ENCODE measurements at places on chromosomes 12 and 14.

DNA sequence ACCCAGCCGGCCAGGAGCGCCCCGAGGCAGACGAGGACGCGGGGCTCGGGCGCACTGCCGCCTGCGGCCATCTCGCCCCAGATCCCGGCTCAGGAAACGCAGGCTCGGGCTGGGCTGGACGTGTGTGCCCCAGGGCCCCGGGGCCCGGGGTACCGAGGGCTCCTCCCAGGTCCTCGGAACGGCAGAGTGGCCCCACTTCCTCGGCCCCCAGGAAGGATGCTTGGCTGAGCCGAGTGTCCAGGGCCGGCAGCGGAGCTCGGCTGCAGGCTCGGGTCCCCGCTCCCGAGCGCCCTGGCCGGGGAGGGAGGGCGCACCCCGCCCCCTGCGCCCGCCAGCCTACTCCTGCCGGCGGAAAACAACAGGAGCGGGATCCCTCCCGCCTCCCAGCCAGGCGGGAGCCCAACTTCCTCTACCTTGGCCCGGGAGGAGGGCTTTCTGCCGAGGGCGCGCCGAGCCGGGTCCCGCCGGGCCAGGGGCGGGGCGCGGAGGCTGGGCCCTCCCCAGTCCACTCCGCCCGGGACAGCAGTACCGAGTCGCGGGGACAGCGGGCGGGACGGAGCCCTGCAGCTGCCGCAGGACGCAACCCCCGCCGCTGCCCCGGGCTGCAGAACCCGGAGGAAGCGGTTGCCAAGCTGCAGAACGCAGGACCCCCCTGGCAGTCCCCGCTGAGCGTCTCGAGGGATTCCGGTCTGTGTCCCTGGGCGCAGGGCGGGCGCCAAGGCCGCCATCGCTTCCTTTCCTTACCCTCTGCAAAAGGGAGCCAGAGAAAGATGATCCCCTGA is at the start of gene VSIG10:
TSS of gene VSIG10 (minus strand) at position 411 of the 782 bp plus-strand sequence. CDS start at position 71, 340 bp downstream.
- peak; percentile 9 for DNase-seq

DNA sequence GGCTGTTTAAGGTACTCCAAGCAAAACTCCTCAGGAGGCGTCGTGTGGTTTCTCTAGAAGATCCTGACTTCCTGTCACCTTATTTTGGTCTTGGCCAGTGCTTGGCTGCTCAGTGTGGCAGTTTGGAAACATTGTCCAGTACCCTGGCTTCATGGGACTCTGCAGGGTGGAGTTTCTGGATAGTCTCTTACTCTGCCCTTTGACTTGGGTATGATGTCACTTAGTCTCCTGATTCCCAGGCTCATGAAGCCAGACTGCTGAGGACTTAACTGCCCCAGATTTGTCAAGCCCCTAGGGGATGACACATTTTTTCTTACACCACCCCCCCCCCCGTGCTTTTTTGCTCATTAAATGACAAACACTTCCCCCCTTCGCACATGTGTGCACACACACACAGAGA is 82.7 kb downstream of the ADCK1 start:
- no peak for DNase-seq

- DNase-seq = no peak
Measured at GRCh38 chr12:67593041-67593440, 55.5 kb upstream of the DYRK2 start.

GRCh38 chr12:1583421-1584078 is 10.8 kb downstream of the FBXL14 start:
- DNase-seq = peak; percentile 63

DNA sequence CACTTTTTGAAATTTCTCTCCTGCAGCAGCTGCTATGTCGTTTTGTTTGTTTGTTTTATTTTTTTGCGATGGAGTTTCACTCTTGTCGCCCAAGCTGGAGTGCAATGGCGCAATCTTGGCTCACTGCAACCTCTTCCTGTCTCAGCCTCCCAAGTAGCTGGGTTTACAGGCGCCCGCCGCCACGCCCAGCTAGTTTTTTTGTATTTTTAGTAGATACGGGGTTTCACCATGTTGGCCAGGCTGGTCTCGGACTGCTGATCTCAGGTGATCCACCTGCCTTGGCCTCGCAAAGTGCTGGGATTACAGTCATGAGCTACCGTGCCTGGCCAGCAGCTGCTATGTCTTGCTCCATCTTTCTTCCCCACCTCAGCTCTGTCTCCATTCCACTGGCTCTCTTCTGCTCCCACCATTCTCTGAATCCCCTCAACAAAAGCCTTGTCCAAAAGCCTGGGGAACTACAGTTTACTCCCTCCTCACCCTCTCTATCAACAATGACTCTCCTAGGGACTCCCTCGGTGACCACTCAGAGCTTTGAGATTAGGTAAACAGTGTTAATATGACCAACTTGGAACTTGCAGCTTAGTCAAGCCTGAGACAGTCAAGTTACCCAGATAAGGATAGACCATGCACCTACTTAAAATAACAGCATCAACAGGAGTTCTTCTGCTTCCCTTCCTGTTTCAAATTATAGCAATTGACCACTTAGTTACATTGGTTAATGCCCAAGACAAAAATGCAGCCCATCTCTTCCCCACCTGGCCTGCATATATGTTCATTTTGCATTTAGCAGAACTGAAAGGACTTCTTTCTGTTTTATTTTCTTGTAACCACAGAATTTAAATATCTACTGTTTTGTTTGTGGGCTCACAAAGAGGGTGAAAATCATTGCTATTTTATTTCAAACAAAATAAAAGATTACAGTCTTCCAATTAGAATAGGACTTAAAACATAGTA is 189.0 kb upstream of the AMIGO2 start:
- DNase-seq = no peak

DNA sequence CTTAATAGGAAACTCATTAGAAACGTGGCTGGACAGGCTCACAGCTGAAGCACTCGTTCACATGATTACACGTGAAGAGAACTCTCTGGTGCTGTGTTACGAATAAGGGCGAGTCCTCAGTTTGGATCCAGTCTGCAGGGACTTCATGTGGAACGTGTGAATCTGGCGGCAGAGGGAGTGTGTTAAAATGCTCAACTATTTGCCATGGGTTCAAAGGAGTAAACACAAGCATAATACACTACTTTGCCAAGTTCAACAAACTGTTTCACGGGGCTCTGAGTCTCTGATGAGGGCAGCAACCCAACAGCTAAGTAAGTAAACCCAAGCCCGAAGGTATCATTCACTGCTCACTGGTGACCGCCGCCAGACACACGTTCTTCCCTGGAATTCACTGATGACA is 42.4 kb downstream of the NUAK1 start:
- DNase-seq = no peak

GRCh38 chr14:61591862-61592261 is 103.5 kb upstream of the HIF1A start:
- no peak for DNase-seq

GRCh38 chr12:132437252-132437932 is 52.6 kb upstream of the FBRSL1 start:
- no peak for DNase-seq

- no peak for DNase-seq
Measured at GRCh38 chr14:99520571-99521081, 39.4 kb downstream of the CCNK start.

GRCh38 chr12:70268972-70269371 is 25.7 kb downstream of the CNOT2 start:
- DNase-seq = no peak

DNA sequence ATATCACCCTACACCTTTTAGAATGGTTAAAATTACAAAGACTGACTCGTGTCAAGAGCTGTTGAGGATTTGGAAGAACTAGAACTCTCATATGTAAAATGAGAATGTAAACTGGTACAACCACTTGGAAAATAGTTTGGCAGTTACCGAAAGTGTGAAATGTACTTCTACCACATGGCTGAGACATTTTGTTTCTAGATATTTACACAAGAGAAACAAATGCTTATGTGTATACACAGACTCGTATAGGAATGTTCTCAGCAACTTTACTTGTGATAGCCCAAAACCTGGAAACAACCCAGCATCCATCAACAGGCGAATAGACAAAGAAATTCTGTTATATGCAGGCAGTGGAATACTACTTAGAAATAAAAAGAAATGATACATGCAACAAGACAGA is 103.0 kb downstream of the BRMS1L start:
- DNase-seq = no peak

DNA sequence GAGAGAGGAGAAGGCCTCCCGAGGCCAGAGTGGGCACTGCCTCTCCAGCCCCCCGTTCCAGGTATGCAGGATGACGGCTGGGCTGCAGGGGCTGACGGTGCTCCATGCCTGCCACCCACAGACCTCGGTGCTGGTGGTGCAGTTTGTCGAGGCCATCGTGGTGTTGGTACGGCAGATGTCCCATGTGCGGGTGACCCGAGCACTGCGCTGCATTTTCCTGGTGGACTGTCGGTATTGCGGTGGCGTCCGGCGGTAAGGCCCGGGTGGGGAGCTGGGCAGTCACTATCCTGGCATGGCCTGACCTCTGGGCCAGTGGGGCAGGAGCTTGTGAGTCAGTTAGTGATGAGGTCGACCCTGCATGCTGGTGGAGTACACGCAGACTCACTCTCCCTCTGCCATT is 47.4 kb downstream of the TPCN1 start:
- DNase-seq = no peak

GRCh38 chr12:96285158-96285557 is 91.0 kb downstream of the ELK3 start:
- DNase-seq = no peak

DNA sequence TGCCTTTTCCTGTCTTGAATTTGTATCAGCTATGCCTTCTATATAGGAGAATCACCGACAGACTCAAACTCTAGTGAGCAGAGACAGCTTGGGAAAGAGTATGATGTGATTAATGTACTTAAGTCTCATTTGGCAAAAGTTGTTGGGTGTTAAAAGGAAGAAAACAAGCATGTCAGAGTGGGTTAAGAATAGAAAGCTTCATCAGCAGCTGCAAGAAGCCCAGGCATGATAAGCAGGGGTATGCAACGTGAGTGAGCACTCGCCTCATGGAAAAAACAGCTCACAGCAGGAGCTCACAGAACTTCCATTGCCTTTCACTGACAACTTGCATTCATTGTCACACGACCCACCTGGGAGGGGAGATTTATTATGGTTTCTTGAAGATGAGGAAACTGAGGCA is 35.9 kb upstream of the WNK1 start:
- DNase-seq = no peak

- no peak for DNase-seq
Measured at GRCh38 chr12:95603351-95604145, 52.3 kb upstream of the USP44 start.

DNA sequence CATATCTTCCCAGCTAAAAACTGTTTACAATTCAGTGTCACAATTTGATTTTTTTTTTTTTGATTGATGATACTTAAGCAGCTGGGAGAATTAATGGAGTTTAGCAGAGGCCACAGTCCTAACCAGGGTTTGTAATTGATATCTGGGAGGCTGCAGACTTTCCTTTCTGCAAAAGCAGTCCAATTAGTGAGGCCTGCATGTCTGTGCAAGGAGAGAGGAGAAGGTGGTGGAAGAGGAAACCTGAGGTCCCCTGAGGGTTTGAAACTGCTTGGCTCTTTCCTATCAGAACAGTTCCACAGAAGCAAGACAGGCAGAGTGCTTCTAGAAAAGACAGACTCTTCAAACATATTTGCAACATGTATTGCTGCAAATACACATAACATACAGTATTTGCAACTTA is 160.8 kb upstream of the KRR1 start:
- DNase-seq = no peak

GRCh38 chr12:96099421-96099820 is 64.0 kb upstream of the LTA4H start:
- DNase-seq = no peak

DNA sequence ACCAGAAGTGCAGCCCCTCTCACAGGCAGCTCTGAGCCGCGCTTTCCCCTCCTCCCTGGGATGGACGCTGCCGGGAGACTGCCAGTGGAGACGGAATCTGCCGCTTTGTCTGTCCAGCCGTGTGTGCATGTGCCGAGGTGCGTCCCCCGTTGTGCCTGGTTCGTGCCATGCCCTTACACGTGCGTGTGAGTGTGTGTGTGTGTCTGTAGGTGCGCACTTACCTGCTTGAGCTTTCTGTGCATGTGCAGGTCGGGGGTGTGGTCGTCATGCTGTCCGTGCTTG is 12.3 kb upstream of the TAMALIN start:
- no peak for DNase-seq

- no peak for DNase-seq
Measured at GRCh38 chr12:81081726-81082125, 3.8 kb downstream of the ACSS3 start.

DNA sequence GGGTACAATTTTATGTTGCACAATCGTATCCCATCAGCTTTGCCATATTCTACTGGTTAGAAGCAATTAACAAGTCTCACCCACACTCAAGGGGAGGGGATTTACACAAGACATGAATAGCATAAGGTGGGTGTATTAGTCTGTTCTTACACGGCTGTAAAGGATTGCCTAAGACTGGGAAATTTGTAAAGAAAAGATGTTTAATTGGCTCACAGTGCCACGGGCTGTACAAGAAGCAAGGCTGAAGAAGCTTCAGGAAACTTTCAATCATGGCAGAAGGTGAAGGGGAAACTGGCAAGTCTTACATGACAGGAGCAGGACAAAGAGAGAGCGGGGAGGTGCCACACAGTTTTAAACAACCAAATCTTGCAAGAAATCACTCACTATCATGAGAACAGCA is 231.8 kb upstream of the AMIGO2 start:
- no peak for DNase-seq

- no peak for DNase-seq
Measured at GRCh38 chr14:70045844-70046535, 142.8 kb downstream of the SLC8A3 start.

DNA sequence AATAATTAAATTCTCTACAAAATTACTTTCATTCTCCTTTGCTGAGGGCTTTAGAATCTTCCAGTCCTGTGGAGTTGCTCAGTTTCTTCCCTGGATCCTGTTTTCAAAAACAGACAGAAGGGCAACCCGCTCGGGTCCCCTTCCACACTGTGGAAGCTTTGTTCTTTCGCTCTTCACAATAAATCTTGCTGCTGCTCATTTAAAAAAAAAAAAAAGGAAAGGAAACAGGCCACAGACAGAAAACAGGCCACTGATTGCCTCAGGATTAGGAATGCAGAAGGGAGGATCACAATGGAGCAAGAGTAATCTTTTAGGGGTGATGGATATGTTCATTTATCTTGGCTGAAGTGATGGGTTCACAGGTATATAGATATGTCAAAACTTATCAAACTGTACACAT is 29.5 kb upstream of the HIGD1C start:
- no peak for DNase-seq

DNA sequence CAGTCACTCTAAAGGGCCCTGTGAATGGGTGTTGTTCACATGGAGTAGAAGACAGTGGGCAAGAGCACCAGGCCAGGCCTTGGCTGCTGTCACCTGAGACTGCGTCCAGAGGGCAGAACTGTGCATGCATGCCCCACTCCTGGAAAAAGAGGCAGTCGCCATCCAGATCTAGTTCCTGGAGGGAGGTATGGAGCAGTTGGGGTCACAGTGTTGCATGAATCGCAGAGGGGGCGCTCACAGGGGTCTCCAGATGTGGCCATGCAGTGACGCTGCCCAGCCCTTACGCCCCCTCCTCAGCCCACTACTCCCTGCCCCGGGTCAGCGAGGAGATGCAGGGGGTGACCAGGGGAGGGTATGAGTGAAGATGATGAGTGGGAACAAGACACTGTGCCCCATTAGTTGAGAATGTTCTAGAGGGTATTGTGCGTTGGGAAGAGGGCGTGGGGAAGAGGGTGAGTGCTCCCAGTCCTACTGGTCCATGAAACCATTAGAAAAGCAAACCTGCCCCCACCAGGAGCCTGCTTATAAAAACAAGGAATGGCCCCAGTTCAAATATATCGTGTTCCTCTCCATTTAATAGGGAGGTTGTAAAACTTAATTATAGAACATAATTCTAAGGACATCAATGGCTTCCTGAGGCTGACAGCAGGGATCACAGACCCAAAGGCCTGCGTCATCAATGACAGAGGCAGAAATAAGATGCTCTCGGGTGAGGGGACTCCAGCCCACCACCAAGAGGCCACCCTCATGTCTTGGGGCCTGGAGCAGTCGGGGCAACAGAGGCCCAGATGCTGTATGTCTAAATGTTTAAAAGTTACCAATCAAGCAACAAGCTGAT is 32.2 kb upstream of the BCL7A start:
- no peak for DNase-seq
